ENCODE measurements at places on chromosomes 3 and 15.

- no peak for DNase-seq
Measured at GRCh38 chr3:34261001-34261385, 462.6 kb downstream of the PDCD6IP start.

- DNase-seq = no peak
Measured at GRCh38 chr3:194758716-194759115, 73.0 kb downstream of the FAM43A start.

- peak; percentile 97 for DNase-seq
Measured at GRCh38 chr3:108103886-108104797, 13.3 kb upstream of the CD47 start.

DNA sequence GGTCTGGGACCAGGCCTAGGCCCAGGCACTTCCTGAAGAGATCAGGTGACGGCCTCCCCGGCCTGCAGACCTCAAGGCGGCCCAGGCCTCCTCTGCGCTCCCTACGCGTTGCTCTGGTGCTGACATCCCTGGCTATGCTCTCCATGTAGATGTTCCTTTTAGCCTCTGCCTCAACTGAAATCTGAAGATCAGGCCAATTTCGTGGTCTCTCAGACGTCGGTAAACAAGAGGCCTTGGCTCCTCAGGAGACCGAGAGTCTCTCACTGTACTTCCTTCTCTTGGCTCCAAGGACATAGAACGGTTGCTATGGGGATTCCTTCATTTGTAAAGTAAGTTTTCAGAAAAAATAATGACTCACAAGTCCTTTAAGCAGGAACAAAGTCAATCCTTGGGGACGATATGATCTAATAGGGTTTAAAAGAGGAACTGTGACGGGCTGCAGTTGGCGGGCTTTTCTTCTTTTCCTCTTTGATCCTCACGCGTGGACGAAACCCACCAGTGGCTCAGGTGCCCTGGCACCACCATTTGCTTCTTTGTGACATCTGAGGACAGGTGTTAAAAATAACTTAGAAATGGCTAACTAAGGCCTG is 55.6 kb upstream of the CGNL1 start:
- DNase-seq = no peak

DNA sequence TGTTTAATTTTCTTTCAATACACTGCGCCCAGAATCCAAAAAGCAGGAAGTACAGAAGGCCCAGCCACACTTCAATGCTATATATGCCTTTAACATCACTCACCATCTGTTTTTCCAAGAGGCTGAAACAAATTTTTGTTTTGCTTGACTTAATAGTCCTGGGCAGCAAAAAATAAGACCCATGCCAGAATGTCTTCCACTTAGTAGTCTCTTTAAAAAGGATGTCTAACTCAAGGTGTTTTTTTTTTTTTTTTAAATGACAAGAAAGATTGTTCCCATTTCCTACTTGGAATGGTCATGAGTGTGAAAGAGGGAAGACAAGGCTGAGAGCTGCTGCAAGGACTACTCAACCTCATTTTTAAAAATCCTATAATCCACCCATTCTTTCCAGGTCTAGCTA is 590.3 kb upstream of the SGO1 start:
- no peak for DNase-seq

- DNase-seq = no peak
Measured at GRCh38 chr3:86948822-86949221, 42.1 kb downstream of the VGLL3 start.

DNA sequence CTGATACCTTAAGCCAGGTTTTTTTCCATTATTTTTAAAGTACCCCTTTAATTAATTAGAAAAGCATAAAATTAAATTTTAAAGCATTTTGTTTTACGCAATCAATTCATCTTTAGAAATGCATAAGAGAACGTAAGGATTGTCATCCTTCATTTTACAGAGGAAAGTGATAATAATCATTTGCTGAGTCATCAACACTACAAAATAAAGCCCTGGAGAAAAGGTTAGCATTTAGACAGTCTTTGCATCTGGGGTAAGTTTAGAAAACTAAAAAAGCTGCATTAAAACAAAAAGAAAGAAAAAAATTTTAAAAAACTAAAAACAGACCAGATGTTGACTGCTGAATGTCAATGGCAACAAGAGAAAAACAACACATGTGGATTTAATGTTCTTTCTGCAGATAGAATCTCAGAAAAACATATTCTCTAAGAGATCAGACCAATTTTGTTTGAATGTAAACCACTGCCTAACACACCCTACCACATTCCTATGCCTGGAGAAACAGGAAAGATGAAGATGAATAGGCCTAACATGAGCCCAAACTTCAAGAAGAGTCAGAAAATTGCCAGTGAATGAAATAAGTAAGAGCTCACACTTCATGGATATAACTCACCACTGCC is 59.9 kb downstream of the SUCNR1 start:
- no peak for DNase-seq

- DNase-seq = no peak
Measured at GRCh38 chr3:10848261-10848660, 32.2 kb downstream of the SLC6A11 start.

DNA sequence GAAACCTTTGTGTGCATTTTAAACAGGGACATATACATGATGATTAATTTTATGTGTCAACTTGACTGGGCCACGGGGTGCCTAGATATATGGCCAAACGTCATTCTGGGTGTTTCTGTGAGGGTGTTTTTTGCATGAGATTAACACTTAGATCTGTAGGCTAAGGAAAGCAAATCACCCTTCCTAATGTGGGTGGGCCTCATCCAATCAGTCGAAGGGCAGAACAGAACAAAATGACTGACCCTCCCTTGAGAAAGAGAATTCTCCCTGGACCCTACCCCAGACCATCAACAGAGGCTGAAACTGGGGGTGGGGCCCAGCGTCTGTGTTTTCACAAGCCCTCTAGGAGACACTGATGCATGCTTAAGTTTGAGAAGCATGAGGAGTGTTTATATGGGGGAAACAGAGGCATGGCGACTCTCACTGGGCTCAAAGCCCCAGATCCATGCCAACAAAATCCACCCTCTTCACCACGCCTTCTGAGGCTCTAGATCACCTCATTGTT is 56.2 kb downstream of the ITGA11 start:
- no peak for DNase-seq

GRCh38 chr3:56302417-56302816 is 165.8 kb downstream of the ERC2 start:
- DNase-seq = no peak

GRCh38 chr3:143002083-143002712 is 828 bp downstream of the U2SURP start:
- DNase-seq = peak; percentile 47

GRCh38 chr15:32840507-32841245 is 122.9 kb downstream of the GREM1 start:
- no peak for DNase-seq

GRCh38 chr15:101474983-101475382 is 14.5 kb downstream of the PCSK6 start:
- no peak for DNase-seq

DNA sequence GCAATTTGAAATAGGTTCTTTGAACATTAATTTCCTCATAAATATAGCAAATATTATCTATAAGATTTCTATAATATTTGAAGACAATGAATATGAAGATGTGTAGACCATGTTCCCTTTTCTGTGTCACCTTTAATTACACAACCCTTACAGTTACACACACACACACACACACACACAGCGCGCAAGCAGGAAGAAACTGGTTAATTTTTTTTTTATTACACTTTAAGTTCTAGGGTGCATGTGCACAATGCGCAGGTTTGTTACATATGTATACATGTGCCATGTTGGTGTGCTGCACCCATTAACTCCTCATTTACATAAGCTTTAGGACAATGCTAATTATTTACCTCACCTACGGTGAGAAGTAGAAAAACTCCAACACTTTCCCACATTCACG is 122.9 kb downstream of the TPRG1 start:
- DNase-seq = no peak

DNA sequence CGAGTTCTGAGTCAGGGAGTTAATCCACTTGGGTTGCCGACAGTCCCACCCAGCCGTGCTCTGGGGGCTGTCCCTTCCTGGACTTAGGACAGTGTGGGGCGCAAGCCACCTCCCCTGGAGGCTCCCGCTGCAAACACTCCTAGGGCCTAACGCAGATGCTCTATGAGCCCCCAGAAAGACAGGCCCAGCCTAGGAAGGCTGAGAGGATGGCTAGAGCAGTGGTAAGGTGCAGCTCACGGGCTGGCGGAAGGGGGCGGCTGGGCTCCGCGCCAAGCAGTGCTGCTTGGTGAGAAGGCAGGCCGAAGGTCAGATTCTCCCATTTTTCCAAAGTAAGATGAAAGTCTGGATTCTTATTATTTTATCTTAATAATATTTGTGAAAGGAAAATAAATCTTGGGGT is 84.6 kb upstream of the ALDH1L1 start:
- no peak for DNase-seq

- no peak for DNase-seq
Measured at GRCh38 chr15:46848704-46849103, 868.6 kb upstream of the SEMA6D start.

DNA sequence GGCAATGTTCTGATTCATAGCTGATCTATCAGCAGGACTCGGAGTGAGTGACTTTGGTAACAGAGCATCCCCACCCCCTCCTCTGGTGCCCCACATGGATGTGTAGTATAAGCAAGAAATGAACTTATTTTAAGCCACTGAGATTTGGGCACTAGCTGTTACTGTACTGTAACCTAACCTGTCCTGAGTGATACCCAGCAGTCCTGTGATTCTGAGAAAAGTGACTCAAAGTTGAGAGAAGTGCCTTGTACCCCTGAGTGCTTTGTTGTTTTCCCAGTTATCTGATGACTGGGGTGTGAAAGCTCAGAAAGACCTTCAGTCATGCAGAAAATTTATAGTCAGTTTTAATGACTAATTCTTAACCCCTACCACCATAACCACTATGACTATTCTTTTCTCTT is 439.9 kb upstream of the RBMS3 start:
- no peak for DNase-seq

DNA sequence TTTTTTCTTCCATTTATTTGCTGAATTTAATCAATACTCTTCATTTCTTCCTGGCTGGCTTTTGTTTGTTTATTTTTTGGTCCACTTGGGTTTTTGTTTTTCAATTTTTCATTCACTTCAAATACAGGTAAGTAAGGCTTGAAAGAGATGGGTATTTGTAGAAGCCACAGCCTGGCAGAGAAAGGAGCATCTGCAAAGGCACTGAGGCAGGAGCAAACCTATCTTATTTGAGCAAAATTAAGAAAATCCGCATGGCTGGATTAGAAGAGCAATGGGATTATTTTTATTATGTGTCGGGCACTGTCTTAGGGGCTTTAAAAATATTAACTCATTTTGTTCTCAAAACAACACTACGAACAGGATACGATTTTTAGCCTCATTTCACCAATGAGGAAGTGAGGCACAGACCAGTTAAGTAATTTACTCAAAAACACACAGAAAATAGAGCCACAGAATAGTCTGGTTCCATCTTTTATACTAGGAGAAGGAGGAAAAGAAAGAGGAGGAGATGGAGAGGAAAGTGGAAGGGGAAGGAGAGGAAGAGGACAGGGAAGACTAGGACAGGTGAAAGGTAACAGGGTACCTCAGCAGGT is 35.1 kb upstream of the CCDC80 start:
- no peak for DNase-seq

GRCh38 chr3:43629741-43630140 is 7.9 kb upstream of the ANO10 start:
- DNase-seq = no peak

GRCh38 chr3:140089403-140090072 is 154.6 kb downstream of the CLSTN2 start:
- DNase-seq = no peak

GRCh38 chr3:12557473-12558100 is 700 bp downstream of the MKRN2 start:
- DNase-seq = peak; percentile 18

DNA sequence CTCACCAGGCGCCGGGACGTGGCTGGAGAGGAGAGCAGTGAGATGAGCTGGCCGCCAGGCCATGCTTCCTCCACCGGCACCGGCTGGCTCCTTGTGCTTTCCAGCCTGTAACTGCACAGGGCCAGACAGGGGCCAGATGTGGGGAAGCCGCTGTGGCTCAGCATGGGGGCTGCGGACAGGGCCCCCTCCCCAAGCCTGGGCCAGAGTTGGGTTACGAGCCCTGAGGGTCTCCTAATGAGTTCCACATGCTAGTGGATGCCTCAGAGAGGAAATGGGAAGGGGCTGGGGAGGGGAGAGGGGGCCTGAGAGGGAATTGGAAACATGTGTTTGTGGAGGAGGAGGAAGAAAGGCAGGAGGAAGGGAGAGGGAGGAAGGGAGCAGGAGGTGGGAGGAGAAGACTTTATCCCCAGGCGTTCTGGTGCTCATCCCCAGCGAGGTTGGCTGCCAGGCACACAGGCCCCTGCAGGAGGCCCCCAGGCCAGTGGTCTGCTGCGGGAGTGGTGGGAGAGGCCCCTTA is 11.7 kb upstream of the DUSP7 start:
- DNase-seq = no peak

DNA sequence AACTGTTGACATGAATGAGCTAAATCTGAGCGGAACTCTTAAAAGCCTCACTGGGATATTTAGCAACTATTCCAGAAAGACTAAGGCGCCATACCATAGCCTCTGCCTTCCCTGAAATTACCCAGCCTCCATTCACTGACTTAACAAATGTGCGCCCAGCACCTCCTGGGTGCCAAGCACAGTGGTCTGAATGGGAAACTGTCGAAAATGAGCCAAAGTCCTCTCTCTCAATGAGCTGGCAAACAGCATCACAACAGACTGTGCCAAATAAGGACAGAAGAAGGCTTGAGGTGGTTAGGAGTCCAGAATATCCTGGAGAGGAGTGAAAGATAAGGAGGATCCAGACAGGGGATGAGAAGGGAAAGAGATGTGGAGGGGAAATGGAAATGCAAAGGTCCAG is 332.4 kb downstream of the MAGI1 start:
- no peak for DNase-seq

- DNase-seq = no peak
Measured at GRCh38 chr15:33888176-33888575, 80.1 kb upstream of the CHRM5 start.

GRCh38 chr15:36210426-36210825 is 369.0 kb upstream of the CDIN1 start:
- DNase-seq = no peak

- no peak for DNase-seq
Measured at GRCh38 chr3:36543276-36543997, 163.1 kb downstream of the STAC start.

GRCh38 chr3:148238421-148238821 is 459.3 kb upstream of the AGTR1 start:
- no peak for DNase-seq

- peak; percentile 8 for DNase-seq
Measured at GRCh38 chr3:38960953-38961622, 90.7 kb downstream of the SCN11A start.

DNA sequence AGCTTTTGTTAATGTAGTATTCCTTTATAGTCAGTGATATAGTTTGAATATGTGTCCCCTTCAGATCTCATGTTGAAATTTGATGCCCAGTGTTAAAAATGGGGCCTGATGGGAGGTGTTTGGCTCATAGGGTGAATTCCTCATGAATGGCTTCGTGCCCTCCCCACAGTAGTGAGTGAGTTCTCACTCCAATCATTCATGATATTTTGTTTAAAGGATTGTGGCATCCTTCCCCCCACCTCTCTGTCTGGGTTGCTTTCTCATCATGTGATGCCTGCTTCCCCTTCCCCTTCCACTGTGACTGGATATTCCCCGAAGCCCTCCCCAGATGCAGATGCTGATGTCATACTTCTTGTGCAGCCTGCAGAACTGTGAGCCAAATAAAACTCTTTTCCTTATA is 649.8 kb upstream of the NR2F2 start:
- no peak for DNase-seq

- no peak for DNase-seq
Measured at GRCh38 chr3:10470120-10471053, 35.0 kb downstream of the ATP2B2 start.

GRCh38 chr3:24177201-24177600 is 232.1 kb downstream of the NR1D2 start:
- no peak for DNase-seq
